ENCODE measurements at places on chromosomes 12 and 14.

DNA sequence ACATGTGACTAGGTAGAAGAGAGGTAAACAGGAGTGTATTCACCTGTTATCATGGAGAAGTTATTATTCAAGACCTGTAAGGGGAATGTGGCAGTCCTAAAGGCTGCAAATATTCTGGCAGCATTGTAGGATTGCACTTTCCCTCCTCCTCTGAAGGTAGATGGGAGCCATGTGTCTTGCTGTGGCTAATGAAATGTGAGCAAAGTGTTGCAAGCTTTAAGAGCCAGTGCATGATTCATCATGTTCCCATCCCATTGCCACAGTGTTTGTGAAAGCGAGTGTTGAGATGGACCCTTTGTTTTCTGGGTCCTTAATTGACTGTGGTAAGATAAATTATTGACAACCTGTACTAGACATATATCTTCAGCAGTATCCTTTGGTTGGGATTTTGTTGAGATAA, 128.7 kb downstream of the RGS6 start:
- no peak for DNase-seq

DNA sequence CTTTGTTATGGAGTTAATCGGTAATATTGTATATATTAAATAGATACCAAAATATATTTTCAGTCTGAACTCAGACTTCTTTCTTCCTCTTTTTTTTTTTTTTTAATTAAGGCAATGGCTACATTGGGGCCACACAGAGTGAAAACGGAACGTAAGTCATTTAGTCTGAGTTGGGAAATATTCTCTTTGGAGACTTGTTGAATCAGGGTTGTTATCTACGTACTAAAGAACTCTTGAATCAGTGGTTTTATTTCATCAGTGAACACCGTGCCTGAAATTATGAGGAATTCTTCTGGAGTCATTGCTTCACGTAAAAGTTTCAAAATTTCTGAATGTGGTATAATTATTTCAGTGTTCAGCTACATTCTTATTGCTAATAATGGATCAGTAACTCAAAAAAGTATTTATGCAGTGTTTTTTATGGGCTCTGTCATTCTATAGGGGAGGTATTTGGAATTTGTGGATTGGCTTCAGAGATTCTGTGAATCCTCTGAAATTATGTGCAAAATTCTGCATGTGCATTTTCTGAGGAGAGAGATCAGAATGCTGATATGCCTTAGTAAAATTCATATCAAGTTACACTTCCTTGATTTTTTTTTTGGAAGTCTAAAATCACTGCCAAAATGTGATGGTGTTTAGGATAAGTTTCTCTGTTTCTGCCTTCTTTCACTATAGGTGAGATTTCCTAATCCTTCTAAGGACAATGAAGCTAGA, 39.6 kb downstream of the BRMS1L start:
- DNase-seq: no peak

- no peak for DNase-seq
Measured at GRCh38 chr12:128393346-128393745, 126.4 kb downstream of the TMEM132C start.

- DNase-seq: no peak
Measured at GRCh38 chr14:24843494-24843893, 206.5 kb downstream of the STXBP6 start.

DNA sequence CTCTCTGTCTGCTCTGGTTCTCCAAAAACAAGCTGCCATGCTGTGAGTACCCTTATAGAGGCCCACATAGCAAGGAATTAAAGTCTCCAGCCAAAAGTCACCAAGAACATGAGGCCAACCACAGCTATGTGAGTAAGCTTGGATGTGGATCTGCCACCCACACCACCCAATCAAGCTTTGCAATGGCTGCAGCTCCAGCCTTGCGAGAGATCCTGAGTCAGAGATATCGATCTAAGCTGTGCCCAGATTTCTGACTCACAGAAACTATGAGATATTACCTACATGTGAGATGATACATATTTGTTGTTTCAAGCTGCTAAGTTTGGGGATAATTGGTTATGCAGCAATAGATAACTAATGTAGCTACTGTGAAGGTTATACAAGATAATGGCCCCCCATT, 15.5 kb upstream of the TMEM233 start:
- DNase-seq: no peak

All from HAP-1 (cell line).